Trophoblast cell (in vitro differentiated cells and primary cell): ENCODE measurements at places on chromosomes 7 and 10.

DNA sequence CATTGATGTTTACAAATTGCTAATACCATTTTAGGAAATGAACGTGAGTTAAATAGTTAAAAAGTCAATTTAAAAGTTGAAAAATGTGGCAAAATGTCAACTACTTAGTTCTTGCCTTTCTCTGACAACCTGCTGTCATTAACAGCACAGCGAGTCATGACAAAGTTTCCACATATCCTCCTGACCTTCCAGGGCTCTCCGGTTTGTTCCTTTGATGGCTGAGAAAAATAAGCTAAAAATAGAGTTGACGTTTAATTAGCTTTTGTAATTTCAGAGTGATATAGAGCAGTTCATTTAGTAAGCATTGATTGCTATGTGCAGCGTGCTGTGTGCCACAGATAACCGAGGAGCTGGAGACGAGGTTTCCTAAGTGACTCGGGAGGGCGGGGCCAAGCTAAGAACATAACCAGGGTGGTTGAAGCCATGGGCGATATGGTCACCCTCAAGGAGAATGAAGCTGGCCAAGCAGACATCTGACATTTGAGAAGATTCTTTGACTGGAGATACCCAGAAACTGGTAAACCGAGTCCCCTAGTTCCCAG is 47.9 kb downstream of the OGDH start:
- H3K27ac ChIP-seq, result no peak overlapping the region
- no peak overlapping the region for H3K4me3 ChIP-seq
- H3K27me3 ChIP-seq, result no peaks in the 10 kb centered on the region
- no peak for DNase-seq
- H3K4me1 ChIP-seq, result no peaks in the 10 kb centered on the region

DNA sequence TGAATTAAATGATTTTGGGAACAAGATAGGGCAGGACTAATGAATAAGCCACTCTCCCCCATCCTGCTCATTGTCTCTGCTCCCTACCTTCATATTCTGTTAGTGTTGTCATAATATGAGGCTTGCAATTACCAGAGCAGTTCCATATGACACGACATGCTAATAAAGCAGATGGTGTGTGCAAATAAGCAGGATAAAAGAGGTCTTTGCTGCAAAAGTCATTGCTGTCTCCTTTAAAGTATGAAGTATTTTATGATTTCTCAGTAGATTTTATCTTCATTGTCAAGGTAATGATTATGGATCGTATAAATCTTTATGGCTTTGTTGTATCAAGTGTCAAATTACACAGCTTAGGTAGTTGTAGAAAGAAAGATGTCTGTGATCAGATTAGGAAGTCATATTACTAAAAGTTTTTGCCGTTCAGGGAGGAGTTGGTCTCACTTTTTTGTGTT is 114.8 kb downstream of the SDK1 start:
- H3K4me1 ChIP-seq, result no peaks in the 10 kb centered on the region
- DNase-seq, result no peak
- no peaks in the 10 kb centered on the region for H3K36me3 ChIP-seq
- H3K4me3 ChIP-seq, result no peak overlapping the region
- no peaks in the 10 kb centered on the region for H3K27me3 ChIP-seq
- no peak overlapping the region for H3K27ac ChIP-seq

DNA sequence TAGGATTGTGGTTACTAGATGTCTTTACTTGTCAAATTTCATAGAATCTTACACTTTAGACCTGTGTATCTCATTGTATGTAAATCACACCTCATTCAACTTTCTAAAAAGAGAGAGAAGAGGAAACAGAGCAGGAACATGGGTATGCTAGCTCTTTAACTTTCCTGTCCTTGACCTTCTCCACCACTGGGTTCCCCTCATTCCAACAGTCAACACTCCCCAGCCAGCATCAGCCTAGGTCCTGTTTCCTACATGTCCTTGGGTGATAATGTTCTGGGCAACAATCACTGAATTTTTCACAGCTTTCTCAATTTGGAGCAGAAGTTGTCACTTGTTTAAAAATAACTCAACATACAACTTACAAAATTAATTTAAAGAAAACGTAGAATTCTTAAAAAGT is 9.2 kb upstream of the UNC5B start:
- H3K4me1 ChIP-seq, result no peaks in the 10 kb centered on the region
- no peaks in the 10 kb centered on the region for H3K27me3 ChIP-seq
- no peak overlapping the region for H3K27ac ChIP-seq
- H3K4me3 ChIP-seq, result no peak overlapping the region

GRCh38 chr10:103750836-103751235 is 104.5 kb downstream of the SH3PXD2A start:
- H3K27me3 ChIP-seq, result no peaks in the 10 kb centered on the region
- H3K36me3 ChIP-seq, result no peaks in the 10 kb centered on the region
- no peak overlapping the region for H3K4me3 ChIP-seq
- peak; percentile 66 for DNase-seq
- peaks cover 11% of the 10 kb centered on the region for H3K4me1 ChIP-seq

- no peak for DNase-seq
- no peak overlapping the region for H3K27ac ChIP-seq
- no peaks in the 10 kb centered on the region for H3K27me3 ChIP-seq
- peaks cover 3% of the 10 kb centered on the region for H3K4me1 ChIP-seq
- peaks cover 15% of the 10 kb centered on the region for H3K36me3 ChIP-seq
- H3K4me3 ChIP-seq, result no peak overlapping the region
Observed at GRCh38 chr7:23349484-23350157, 50.5 kb downstream of the MALSU1 start.

DNA sequence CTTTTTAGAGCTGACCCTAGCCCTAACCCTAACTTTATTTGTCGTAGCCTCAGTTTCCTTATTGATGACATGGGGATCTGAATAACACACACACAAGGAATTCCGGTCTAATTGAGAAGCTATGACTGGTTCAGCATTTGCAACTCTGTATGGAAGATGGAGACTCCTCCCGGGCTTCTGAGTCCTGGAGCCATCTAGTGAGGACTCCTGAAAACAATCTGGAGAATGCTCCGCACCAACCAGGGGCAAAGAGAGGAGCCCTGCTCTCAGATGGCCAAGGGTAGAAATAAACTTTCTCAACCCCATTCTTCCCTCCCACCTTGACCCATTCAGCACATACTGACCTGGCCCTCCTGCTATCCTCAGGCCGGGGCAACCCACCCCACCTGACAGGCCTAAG is 26.4 kb downstream of the MBL2 start:
- H3K27me3 ChIP-seq, result no peaks in the 10 kb centered on the region
- H3K4me3 ChIP-seq, result no peak overlapping the region
- H3K27ac ChIP-seq, result no peak overlapping the region
- H3K36me3 ChIP-seq, result no peaks in the 10 kb centered on the region

- no peaks in the 10 kb centered on the region for H3K27me3 ChIP-seq
- H3K4me3 ChIP-seq, result peak overlapping the region; percentile 18
- no peak overlapping the region for H3K27ac ChIP-seq
- H3K4me1 ChIP-seq, result peaks cover 7% of the 10 kb centered on the region
- no peak for DNase-seq
- H3K36me3 ChIP-seq, result no peaks in the 10 kb centered on the region
Observed at GRCh38 chr10:43417950-43418768, 9.2 kb upstream of the HNRNPF start.

GRCh38 chr7:74027683-74028320 is at the start of gene ELN:
Gene ELN, plus strand, starts transcription at chr7:74028173. Its CDS starts 15 bp downstream, at chr7:74028188.
- H3K4me3 ChIP-seq, result no peak within 1 kb of the TSS
- no peak for DNase-seq
- no peak within 1 kb of the TSS for H3K27ac ChIP-seq

GRCh38 chr10:46225597-46225996 is 61.2 kb upstream of the ANTXRL start:
- H3K27ac ChIP-seq, result no peak overlapping the region
- no peak overlapping the region for H3K4me3 ChIP-seq
- no peak for DNase-seq
- no peaks in the 10 kb centered on the region for H3K36me3 ChIP-seq
- no peaks in the 10 kb centered on the region for H3K27me3 ChIP-seq

GRCh38 chr7:110839866-110840265 is 251.1 kb upstream of the LRRN3 start:
- H3K4me1 ChIP-seq, result no peaks in the 10 kb centered on the region
- H3K4me3 ChIP-seq, result no peak overlapping the region
- H3K27ac ChIP-seq, result no peak overlapping the region
- no peak for DNase-seq
- H3K27me3 ChIP-seq, result no peaks in the 10 kb centered on the region
- no peaks in the 10 kb centered on the region for H3K36me3 ChIP-seq

DNA sequence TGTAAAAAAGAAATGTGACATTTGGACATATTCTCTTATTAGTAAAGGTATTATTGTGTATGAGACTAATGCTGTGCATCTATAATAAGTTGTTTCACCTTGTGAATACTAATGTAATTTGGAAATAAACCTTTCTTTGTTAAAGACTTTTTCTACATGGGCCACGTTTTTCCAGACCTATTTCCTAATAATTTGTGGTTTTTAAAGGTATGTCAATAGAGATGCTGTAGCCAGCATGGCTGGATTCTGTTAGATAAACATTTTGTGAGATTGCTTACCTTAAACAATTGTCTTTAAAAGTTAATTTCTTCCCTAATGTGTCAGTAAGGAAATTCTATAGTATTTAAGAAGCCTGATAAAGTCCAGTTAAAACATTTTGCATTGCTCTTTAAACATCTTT is 56.0 kb downstream of the KAT6B start:
- H3K27ac ChIP-seq, result no peak overlapping the region
- no peaks in the 10 kb centered on the region for H3K4me1 ChIP-seq
- no peak for DNase-seq
- H3K4me3 ChIP-seq, result no peak overlapping the region
- no peaks in the 10 kb centered on the region for H3K36me3 ChIP-seq
- H3K27me3 ChIP-seq, result no peaks in the 10 kb centered on the region

- DNase-seq, result no peak
- peaks cover 6% of the 10 kb centered on the region for H3K36me3 ChIP-seq
- H3K4me3 ChIP-seq, result no peak overlapping the region
- H3K4me1 ChIP-seq, result no peaks in the 10 kb centered on the region
Observed at GRCh38 chr10:110052916-110053315, 45.1 kb downstream of the ADD3 start.

- DNase-seq, result no peak
- no peak overlapping the region for H3K27ac ChIP-seq
- H3K4me1 ChIP-seq, result peaks cover 5% of the 10 kb centered on the region
- H3K27me3 ChIP-seq, result no peaks in the 10 kb centered on the region
- H3K36me3 ChIP-seq, result no peaks in the 10 kb centered on the region
Observed at GRCh38 chr10:8359467-8359866, 305.0 kb downstream of the GATA3 start.

DNA sequence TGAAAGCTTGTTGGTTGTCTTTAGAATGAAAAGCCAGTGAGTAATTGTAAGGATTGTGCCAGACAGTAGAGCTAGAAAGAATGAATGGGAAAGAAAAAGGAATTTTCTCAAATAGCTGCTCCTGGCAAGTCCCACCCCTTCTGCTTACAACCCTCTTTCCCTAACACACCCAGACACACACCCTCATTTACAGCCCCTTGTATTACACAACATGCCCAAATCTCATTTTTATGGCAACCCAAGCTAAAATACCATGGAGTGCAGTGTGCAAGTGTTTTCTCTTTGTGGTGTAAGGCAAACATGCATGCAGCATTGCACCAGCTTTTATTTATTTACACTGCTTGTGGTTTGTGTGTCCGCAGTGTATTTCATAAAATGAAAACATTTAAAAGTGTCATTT is 1.5 kb downstream of the PRKAR2B start:
- no peak overlapping the region for H3K27ac ChIP-seq
- H3K4me3 ChIP-seq, result no peak overlapping the region
- no peak for DNase-seq
- H3K4me1 ChIP-seq, result peaks cover 6% of the 10 kb centered on the region
- no peaks in the 10 kb centered on the region for H3K36me3 ChIP-seq

- peaks cover 10% of the 10 kb centered on the region for H3K36me3 ChIP-seq
- peak; percentile 85 for DNase-seq
- peak overlapping the region; percentile 36 for H3K27ac ChIP-seq
- H3K4me1 ChIP-seq, result peaks cover 36% of the 10 kb centered on the region
Observed at GRCh38 chr10:119658274-119658673, 7.1 kb downstream of the BAG3 start.

DNA sequence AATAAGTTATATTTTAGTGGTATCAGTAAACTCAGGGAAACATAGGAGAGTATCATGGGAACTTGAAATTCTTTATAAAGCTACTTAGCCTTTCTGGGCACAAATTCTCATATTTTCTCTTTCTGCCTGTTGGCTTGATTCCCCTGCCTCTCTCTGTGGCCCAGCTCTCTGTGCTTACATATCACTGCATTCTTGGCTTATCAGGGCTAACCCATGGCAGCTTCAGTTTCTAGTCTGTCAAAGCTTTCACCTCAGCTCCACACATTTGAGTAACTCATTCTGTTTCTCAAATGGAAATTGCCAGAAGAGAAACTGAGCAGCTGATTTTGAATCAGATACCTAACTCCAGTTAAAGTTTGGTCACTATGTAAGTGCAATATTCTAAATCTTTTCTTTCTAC is 713.1 kb downstream of the DNAJB9 start:
- no peak for DNase-seq
- no peaks in the 10 kb centered on the region for H3K4me1 ChIP-seq
- no peaks in the 10 kb centered on the region for H3K36me3 ChIP-seq
- no peak overlapping the region for H3K4me3 ChIP-seq
- H3K27ac ChIP-seq, result no peak overlapping the region

GRCh38 chr10:86423739-86424138 is 57.1 kb upstream of the GRID1 start:
- H3K4me3 ChIP-seq, result no peak overlapping the region
- H3K27me3 ChIP-seq, result no peaks in the 10 kb centered on the region
- no peaks in the 10 kb centered on the region for H3K36me3 ChIP-seq
- DNase-seq, result no peak

DNA sequence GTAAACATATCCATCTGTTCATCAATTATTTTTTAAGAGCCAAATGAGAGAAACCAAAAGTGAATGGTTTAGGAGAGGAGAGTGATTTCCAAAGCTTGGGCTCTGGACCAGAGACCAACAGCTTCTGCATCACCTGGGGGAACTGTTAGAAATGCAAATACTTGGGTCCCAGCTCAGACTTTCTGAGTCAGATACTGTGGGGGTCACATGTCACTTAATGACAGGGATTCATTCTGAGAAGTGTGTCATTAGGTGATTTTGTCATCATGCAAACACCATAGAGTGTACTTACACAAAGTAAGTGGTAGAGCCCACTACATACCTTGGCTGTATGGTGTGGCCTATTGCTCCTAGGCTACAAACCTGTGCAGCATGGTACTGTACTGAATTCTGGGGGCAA is 128.5 kb upstream of the PRR15 start:
- no peaks in the 10 kb centered on the region for H3K27me3 ChIP-seq
- DNase-seq, result no peak
- H3K4me1 ChIP-seq, result no peaks in the 10 kb centered on the region
- H3K27ac ChIP-seq, result no peak overlapping the region

DNA sequence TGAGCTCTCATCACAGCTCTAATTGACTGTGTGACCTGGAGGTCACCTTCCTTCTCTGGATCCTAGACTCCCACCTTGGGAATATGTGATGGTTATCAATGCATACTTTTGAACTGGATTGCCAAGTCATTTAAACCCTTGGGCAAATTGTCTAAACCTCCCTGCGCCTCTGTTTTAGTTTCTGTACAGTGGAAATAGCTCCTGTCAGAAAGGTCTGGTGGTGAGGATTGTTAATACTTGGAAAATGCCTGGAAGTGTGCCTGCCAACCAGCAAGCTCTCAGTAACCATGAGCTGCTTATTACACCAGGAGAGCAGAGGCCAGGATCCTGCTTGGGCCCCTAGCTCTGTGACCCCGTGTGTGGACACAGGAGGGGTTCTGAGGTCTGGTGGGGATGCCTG is 108.7 kb upstream of the PPIF start:
- peaks cover 62% of the 10 kb centered on the region for H3K4me1 ChIP-seq
- no peaks in the 10 kb centered on the region for H3K27me3 ChIP-seq
- peak overlapping the region; percentile 96 for H3K27ac ChIP-seq
- no peak overlapping the region for H3K4me3 ChIP-seq
- H3K36me3 ChIP-seq, result no peaks in the 10 kb centered on the region
